CD8-positive, alpha-beta T cell (primary cell): ENCODE measurements at places on chromosomes 7 and 10. TPM values are rescaled to one million over a fixed set of nuclear protein-coding genes. Genes with fewer than 3 reads are reported as not detected.

MMD2 gene
- total RNA-seq: not detected

VOPP1 gene
- total RNA-seq: 38.7 TPM

SYNPO2L gene
- not detected for total RNA-seq

BICC1 gene
- not detected for total RNA-seq

SP4 gene
- total RNA-seq: 40.2 TPM

CADPS2 gene
- not detected for total RNA-seq

UTF1 gene
- not detected for total RNA-seq

HGF gene
- total RNA-seq: not detected
